ENCODE measurements at places on chromosomes 16 and 17.

DNA sequence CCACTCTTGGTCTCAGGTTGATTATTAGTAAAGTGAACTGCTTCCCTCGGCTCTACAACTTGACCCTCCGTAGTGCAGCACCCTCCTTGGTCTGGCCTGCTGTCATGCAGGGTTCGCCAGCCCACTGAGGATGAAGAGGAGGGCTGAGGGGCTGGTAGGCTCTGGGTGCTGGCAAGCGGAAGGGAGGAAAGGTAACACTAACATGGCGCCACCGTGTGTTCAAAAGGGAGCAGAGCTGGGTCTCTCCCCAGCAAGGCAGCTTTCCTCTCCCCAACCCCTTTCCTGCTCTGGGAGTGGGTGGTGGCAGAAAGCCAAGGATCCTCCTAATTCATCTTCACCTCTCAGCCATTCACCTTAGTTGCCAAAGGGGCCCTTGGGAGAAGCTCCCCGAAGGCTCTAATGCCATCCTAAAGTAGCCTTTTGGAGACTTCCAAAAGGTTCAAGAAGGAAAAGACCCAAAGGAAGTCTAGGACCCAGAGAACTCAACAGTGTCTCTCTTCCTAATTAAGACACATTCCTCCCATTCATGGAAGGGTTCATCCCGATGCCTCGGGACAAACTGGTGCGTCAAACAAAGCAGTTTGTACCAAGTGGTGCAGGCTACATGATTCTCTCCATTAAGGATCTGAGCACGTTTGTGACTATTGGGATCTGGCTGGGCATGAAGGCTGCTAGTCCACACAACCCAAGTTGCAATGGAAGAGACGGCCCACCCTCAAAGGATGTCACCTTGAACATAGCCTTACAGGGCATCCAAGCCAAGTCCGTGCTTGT is 90.8 kb upstream of the TOB1 start:
- peak; percentile 47 for DNase-seq

DNA sequence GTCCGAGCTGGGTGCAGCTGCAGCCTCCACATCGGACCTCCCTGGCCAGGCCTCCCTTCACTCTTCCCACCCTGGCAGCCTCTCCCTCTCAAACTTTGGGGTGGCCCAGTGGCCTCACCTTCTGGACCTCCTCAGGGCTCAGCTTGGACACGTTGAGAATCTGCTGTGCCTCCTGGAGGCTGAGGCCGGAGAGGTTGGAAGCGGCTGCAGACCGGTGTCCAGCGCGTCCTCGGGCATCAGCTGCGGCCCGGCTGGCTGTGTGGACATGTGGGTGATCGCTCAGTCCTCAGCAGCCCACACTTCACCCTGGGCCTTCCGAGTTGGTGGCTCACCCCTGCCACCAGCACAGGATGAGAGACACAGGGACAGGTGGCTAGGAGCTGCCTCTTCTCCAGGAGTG is 9.9 kb downstream of the PAM16 start:
- DNase-seq: no peak

DNA sequence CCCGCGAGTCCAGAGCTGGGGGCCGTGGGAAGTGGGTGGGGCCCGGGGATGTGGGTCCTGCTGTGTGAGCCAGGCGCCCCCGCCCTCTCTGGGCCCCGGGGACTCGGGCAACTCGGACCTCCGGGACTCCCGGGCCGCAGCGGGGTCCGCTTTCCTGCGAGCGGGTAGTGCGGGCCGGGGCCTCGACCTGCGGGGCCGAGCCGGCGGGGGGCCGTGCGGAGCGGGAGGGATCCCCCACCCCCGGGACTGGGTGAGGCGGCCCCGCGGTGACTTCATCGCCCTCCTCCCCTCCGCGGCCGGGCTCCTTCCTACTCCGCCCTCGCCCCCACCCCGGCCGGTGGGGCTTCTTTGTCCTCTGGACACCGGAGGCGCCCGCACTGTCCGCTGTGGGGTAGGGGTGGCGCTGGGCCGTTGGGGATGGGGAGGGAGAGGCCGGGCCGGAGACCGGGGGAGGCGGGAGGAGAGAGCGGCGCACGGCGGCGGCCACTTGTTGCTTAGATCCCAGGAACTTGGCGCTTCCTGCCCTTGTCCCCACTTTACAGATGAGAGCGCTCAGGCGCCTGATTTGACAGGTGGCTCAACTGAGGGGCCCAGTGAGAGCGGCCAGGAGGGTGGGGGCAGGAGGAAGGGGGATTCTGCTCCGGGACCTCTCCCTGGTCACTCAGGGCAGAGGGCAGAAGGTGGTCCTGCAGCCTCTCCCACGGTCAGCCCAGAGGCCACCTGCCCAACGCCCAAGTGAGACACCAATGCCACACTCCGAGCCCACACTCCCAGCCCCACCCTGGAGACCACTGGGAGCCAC is 874 bp downstream of the CMTM3 start:
- DNase-seq: no peak

- DNase-seq: no peak
Measured at GRCh38 chr16:3771513-3771912, 54.2 kb upstream of the TRAP1 start.

DNA sequence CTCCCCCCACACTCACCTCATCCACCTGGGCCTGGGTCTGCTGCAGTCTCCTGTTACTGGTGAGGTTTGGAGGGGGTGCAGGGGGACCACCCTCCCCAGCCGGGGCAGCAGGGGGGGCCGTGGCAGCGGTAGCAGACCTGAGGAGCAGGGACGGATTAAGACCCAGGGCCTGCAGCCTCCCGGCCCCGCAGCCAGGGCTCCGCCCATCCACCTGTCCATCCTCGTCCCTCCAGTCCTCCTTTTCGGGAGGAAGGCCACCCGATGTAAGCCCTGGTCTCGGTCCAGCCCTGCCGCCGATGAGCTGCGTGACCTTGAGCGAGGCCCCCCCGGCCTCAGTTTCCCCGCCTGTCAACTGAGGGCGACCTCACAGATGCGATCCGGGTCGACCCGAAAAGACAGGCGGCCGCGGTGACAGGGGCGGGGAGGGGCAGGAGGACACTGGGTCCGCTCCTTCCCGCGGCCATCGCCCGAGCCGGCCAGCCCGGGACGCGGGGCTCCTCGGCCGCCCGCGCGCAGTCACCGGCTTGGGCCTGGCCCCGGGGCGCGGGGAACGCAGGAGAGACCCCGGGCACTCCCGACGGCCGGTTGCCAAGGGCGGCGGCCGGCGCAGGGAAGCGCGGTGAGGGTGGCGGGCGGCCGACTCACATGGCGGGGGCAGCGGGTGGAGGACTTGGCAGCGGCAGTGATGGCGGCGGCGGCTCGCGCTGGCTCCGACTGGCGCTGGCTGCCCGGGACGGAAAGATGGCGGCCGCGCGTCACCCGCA is at the start of gene VAMP2:
TSS of gene VAMP2 (minus strand) at position 716 of the 764 bp plus-strand sequence. CDS start at position 647, 69 bp downstream.
- DNase-seq: peak; percentile 64

GRCh38 chr16:57613514-57613913 is 14.9 kb upstream of the ADGRG1 start:
- DNase-seq: no peak

- no peak for DNase-seq
Measured at GRCh38 chr16:75624921-75625334, 1.8 kb upstream of the ADAT1 start.

GRCh38 chr16:82874672-82875071 is 247.9 kb downstream of the CDH13 start:
- no peak for DNase-seq

- DNase-seq: no peak
Measured at GRCh38 chr17:77798481-77798880, 160.0 kb upstream of the TNRC6C start.

DNA sequence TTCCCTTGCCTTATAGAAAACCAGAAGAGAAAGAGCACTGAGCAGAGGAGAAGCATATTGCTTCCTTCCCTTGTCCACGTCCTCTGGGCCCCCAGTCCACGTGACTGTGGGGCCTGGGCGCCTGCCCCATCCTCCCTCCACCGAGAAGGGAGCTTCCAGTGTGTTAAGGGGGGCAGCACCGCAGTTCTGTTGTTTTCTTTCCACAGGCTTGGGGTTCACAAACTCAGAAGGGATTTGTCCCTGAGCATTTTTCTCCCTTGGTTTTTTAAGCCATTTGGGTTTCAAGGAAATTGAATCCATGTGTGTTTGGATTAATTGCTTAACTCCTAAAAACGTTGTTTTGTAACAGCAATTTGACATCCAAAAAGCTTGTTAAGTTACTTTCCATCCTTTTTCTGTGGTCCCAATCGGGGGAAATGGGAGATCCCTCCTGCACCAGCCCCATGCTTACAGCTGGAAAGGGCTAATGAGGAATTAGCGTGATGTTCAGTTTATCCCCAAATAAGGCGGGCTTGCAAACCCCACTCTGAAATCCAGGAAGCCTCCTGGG is 347.5 kb upstream of the TNRC6C start:
- no peak for DNase-seq

GRCh38 chr16:14465799-14466198 is 164.3 kb downstream of the PARN start:
- no peak for DNase-seq

- DNase-seq: no peak
Measured at GRCh38 chr16:57611181-57611580, 17.2 kb upstream of the ADGRG1 start.

- no peak for DNase-seq
Measured at GRCh38 chr16:16972831-16973230, 497.9 kb downstream of the XYLT1 start.

GRCh38 chr16:13912891-13913290 is 7.1 kb upstream of the ERCC4 start:
- no peak for DNase-seq

DNA sequence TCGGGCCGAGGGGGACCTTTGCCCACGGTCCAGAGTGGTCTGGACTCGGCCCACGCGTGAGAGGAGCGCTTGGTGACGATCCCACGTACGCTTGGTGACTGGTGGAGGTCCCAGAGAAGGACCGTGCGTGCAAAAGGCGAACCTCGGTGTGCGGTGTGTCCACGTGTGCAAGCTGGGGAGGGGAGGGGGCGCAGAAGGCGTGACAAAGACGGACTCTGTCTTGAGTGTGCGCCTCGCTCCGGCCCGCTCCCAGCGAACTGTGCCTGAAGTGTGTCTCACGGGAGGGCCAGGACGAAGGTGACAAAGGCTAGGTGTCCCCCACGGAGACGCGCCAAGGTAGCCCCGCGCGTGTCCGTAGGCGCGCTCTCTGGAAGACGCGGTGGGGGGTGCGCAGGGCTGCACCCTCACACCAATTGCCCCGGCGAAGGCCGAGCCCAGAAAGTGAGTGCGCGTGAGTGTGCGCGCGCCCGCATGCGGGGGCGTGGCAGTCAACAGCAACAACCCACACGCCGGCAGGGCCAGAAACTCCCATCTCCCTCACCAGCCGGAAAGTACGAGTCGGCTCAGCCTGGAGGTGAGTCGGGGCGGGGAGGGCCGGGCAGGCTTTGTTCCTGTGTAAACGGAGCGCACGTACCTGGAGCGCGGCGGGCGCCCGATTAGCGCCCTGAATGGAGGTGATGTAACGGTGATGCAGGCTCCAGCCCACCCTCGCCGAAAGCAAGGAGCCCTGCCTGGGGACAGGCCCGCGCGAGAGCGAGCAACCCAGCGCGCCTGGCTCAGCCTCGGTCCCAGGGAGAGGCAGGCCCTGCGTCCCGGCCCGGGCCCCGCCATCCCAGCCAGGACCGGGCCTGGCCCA is at the start of gene GPRC5C:
TSS of gene GPRC5C (plus strand) at position 521 of the 856 bp plus-strand sequence. CDS start 7,689 bp downstream, outside the sequence.
- no peak for DNase-seq

GRCh38 chr17:74089869-74090464 is 113.5 kb upstream of the RPL38 start:
- no peak for DNase-seq

DNA sequence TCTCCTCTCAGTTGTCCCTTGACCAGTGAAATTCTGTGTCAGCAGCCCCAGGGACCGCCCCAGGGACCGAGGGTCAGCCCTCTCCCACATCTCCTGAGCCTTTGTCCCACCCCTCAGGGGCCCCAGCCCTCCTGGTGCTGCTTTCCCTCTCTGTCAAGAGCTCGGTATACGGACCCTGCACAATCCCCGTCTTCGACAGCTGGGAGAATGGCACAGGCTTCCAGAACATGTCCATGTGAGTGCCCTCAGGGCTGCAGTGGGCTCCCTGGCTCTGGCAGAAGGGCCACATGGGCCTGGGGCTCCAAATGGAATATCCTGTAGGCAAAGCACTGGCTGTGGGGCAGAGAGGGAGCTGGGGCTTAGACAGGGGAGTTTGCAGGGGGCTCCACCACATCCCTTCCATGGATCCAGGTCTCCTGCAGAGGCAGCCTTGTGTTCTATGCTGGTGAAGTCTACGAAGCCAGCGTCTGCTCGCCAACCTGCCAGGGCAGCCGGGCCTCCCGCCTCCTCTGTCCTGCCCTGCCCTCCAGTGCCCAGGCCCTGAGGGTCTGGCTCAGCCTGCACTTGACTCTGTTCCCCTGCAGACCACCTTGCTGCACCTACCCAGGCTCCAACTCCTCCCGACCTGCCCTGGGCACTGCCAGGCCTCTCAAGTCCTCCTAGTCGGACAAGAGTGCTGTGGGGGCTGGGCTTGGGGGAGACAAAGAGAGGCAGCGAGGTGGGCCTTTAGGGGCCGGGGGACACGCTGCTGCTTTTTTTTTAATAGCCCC is 28.0 kb downstream of the ADGRG5 start:
- no peak for DNase-seq

- peak; percentile 38 for DNase-seq
Measured at GRCh38 chr17:50346313-50347116, 589 bp downstream of the XYLT2 start.

- no peak for DNase-seq
Measured at GRCh38 chr17:80921159-80921558, 70.5 kb upstream of the CHMP6 start.

DNA sequence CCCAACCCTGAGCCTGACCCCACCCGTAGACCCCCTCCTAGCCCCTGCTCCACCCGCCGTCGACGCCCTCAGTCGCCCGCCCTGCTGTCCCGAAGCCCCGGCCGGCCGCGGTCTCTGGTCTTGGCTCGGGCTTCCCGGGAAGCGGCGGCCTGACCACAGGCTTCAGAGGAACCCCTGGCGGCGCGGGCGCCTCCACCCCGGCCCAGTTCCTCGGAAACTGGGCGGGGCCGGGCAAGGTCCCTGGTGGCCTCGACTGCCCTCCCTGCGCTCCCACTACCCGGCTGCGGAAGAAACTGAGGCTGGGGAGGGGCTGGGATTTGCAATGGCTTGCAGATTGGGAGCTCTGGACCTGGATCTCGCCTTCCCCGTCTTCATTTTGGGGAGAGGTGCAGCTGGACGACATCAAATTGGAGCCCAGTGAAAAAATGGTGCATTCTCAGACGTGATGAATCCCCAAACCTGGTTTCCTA is 692 bp upstream of the SOCS1 start:
- no peak for DNase-seq

GRCh38 chr16:8655184-8655717 is 19.2 kb upstream of the ABAT start:
- DNase-seq: no peak

- no peak for DNase-seq
Measured at GRCh38 chr16:12406158-12406557, 397.5 kb downstream of the CPPED1 start.

- no peak for DNase-seq
Measured at GRCh38 chr17:53719229-53719628, 103.5 kb upstream of the KIF2B start.

All from stimulated activated CD4-positive, alpha-beta T cell treated with anti-CD3 and anti-CD28 coated beads, TNF-alpha, amount 100 ng/mL, for 1 hour (primary cell).